ENCODE measurements at places on chromosomes 5 and 9. TPM values are rescaled to one million over a fixed set of nuclear protein-coding genes. Genes with fewer than 3 reads are reported as not detected.

VCAN gene
- 12.2 TPM for total RNA-seq

LMX1B gene
- 0.14 TPM for total RNA-seq

PCDHGB3 gene
- 3.0 TPM for total RNA-seq

- DNase-seq: no peak
Observed at GRCh38 chr5:36610621-36611020, 4.2 kb downstream of the SLC1A3 start.

- no peak for DNase-seq
Observed at GRCh38 chr5:170510559-170510958, 6.7 kb downstream of the KCNIP1 start.

- DNase-seq: no peak
Observed at GRCh38 chr5:95590880-95591279, 29.0 kb upstream of the GPR150 start.

DNA sequence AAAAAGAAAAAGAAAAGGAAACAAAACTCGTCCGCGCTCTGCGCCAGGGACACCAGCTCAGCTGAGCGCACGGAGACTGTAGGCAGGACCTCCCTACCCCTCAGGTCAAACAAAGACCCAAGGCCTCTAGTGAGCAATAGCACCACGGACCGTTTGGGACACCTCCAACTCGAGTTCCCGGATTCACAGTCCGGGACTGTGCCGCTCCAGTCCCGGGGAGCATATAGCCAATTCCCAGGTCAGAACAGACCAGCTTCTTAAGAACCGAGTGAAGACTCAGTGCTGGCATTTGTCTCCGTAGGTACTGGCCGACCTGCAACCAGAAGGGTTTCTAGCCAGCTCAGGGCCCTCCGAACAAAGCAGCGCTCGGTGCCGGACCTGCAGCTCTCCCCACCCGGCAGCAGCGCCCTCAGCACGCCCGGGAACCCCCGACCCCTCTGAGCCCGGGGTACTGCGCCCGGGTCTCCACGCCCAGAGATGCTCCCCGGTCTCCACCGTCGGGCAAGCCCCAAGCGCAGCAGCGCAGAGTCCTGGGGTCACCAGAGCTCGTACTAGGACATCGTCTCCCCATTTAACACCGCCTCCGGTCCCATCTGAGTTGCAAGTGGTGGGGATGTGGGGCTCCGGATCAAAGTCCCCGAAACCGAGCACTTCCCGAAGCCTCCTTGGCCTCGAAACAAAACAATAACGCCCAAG, 591 bp downstream of the ABCA1 start:
- peak; percentile 43 for DNase-seq

DNA sequence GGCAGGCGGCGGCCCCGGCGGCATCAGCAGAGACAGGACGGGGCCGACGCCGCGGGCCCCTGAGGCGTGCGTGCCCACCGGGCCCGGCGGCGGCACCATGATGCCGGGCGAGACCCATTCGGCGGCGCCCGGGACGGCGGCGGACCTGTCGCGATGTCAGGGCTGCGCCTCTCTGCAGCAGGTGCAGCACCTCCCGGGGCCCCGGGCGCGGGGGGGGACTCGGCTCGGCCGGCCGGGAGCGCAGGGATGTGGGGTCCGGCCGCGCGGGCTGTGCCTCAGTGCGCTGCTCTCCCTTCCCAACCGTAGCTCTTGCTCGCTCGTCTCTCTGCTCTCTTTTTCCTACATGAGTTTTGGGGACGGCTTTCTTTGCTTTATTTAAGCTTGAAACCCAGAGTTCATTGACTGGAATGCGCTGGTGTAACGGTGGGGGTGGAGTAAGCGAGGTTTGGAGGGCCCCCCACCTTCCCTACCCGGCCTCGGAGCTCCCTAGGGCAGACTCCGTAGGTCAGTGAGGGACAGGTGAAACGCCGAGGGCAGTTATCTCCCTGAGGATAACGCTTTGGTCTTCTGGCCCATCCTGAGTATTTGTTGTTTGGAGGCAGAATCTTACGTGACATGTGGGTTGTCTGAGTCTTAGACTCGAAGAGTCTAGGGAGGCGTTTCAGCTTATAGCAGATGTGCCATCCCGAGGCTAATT, 490 bp downstream of the ICE1 start:
- DNase-seq: no peak

DNA sequence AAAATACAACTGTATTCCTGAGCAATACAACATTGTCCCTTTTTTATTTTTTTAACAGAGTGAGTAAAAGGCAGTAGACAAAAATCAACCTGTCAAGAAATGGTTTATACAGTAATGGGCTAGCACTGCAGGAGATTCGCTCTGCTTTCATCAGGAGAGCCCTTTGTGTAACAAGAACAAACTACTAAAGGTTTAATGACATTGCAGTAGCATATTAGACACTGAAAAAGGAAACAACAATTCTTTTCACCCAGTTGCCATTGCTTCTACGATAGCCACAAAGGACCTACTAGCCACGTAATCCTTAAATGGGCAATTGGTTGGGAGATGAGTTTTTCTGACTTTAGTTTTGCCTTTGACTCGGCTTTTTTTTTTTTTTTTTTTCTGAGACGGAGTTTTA, 319.8 kb upstream of the TRPM3 start:
- no peak for DNase-seq

GRCh38 chr5:142817949-142818431, 47.8 kb downstream of the ARHGAP26 start:
- no peak for DNase-seq

GRCh38 chr9:21995006-21995665, 545 bp downstream of the CDKN2B-AS1 start:
- DNase-seq: peak; percentile 72

All from pancreas (tissue), 10 donors.